ENCODE measurements at places on chromosomes 12 and 14. TPM values are rescaled to one million over a fixed set of nuclear protein-coding genes. Genes with fewer than 3 reads are reported as not detected.

DNA sequence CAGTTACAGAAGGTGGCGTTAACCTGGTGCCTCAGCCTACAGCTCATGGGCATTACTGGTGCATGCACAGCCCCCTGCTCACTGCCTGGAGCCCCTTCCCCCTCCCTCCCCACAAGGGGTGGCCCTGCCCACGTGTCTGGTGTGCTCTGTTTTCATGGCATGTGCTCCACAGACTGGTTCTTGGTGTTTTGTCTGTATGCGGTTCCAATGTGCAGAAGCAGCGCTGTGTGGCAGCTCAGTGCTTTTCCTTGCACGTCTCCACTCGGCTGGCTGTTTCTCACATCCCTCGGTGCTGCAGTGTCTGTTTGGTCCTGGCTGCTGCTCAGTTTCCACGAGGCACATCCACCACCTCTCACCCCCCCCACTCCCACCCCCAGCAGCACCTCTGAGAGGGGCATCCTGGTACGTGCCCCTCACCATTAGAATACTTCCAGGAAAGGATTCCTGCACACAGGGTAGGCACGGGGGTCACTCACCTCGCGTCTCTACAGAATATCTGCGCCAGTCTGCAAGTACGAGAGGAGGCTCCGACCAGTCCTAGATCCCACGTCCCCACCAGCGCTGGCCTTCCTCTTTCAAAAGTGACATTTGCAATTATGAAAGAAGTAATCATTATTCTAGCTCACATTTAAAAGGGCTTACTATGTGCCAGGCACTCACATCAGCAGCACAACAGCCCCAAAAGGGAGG lies 27.1 kb downstream of the DIO3 start:
- no peak for DNase-seq

GRCh38 chr12:98354520-98355035 lies 160.8 kb upstream of the TMPO start:
- DNase-seq, result no peak

DNA sequence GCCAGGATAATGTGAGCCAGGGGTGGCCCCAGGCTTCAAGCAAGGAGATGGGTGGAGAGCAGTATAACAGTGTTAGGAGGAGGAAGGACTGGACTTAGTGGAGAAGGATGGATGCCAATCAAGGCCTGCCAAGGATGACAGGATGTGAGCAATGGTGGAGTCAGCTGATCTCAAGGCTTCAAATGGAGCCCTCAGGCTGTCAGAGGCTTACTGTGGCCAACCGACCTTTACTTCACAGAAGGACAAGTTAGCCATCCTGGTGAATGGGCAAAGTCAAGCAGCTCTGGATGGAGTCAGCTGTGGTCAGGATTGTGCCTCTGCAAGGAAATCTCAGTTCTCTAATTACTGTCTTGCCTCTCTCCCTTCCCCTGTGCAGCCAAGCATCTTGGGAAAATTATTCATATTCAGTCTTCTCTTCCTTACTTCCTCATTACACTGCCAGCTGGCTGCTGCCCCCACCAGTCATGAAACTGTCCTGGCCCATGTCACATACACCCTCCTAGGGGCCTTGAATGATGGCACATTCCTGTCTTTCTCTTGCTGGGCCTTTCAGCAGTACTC lies 7.6 kb upstream of the STAT6 start:
- DNase-seq, result no peak

- peak; percentile 56 for DNase-seq
Measured at GRCh38 chr12:105706321-105706972, 376.0 kb downstream of the C12orf75 start.

The TAS2R31 gene
- 0.62 TPM for total RNA-seq

The GRIN2B gene
- total RNA-seq, result 0.11 TPM
